ENCODE measurements at places on chromosomes 2 and 18.

GRCh38 chr2:205032093-205032551 lies 486.8 kb downstream of the PARD3B start:
- H3K27ac ChIP-seq, result no peak overlapping the region
- H3K4me3 ChIP-seq, result no peak overlapping the region

DNA sequence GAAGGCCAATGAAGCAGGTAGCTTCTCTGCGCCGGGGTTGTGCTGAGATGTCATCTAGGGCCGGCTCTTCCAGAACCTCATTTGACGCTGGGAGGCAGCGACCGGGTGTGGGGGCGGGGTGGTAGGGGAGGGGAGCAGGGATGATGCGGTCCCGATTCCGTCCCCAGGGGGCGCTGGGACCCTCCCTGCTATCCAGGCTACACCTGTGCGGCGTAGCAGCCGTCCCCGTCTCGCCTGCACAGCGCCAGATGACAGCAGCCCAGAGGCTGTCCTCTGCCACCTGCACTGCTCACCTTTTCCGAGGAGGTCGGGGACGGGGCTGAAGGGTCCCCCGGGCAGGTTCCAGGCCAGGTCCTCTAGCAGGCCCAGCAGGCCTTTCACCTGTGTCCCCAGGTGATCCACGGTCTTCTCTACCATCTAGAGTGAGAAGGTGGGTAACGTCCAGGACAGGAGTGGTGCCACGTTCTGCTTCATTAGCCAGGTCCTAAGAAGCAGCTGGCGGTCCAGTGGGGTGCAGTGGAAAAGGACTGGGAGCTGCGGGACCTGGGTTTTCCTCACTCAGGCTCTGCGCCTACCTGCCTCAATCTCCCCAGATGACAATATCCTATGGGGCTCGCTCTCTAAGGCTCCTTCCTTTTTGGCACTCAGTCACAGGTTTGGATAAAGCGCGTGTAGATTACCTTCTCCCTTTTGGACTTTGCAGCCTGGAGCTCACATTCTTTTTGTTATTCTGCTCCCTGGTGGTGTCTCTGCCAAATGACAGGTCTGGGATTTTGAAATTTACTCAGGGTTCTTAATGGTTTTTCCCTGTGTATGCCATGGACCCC lies 56.0 kb upstream of the RAB6C start:
- no peak for DNase-seq
- peak overlapping the region; percentile 38 for H3K4me3 ChIP-seq
- H3K36me3 ChIP-seq, result no peaks in the 10 kb centered on the region
- peaks cover 28% of the 10 kb centered on the region for H3K27me3 ChIP-seq
- H3K27ac ChIP-seq, result no peak overlapping the region

GRCh38 chr2:35503311-35503710 lies 852.3 kb upstream of the CRIM1 start:
- H3K27me3 ChIP-seq, result no peaks in the 10 kb centered on the region
- no peak for DNase-seq
- H3K36me3 ChIP-seq, result no peaks in the 10 kb centered on the region

GRCh38 chr2:112680666-112681101 lies 34.9 kb downstream of the SLC20A1 start:
- no peaks in the 10 kb centered on the region for H3K27me3 ChIP-seq
- H3K4me3 ChIP-seq, result no peak overlapping the region
- peaks cover 27% of the 10 kb centered on the region for H3K4me1 ChIP-seq
- DNase-seq, result no peak
- no peaks in the 10 kb centered on the region for H3K36me3 ChIP-seq

DNA sequence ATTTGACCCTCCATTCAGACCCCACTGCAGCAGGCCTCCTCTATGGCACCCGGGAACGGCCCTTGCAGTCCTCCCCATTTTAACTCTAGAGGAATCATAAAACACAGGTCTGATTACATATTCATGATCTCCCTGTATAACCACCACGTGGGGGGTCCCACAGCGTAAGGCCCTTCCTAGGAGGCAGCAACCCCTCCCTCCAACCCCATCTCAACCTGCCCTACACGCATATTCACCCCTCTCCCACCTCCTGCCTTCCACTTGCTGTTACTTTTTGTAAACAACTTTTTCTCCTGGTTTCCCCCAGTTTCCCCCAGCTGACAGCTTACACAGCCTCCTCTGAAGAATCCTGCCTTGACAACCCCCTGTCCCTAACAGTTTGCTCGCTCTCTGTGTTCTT lies 85.1 kb upstream of the FOXI3 start:
- H3K4me1 ChIP-seq, result no peaks in the 10 kb centered on the region
- no peak overlapping the region for H3K4me3 ChIP-seq
- DNase-seq, result no peak
- no peaks in the 10 kb centered on the region for H3K27me3 ChIP-seq
- H3K36me3 ChIP-seq, result no peaks in the 10 kb centered on the region

GRCh38 chr18:23737578-23737977 lies 48.3 kb downstream of the LAMA3 start:
- no peak overlapping the region for H3K4me3 ChIP-seq
- no peaks in the 10 kb centered on the region for H3K27me3 ChIP-seq
- H3K36me3 ChIP-seq, result no peaks in the 10 kb centered on the region

- no peak overlapping the region for H3K27ac ChIP-seq
- no peaks in the 10 kb centered on the region for H3K27me3 ChIP-seq
- no peak for DNase-seq
- no peak overlapping the region for H3K4me3 ChIP-seq
These were observed 61.1 kb upstream of the RPL31 start for GRCh38 chr2:100940766-100941645.

Data from suprapubic skin (tissue), 4 donors.